Frontal cortex (tissue), 4 donors: ENCODE measurements at places on chromosomes 1 and 21. TPM values are rescaled to one million over a fixed set of nuclear protein-coding genes. Genes with fewer than 3 reads are reported as not detected.

- DNase-seq: no peak
Observed at GRCh38 chr21:31696424-31696823, 35.5 kb downstream of the SCAF4 start.

GRCh38 chr1:192807211-192808162, 1.4 kb upstream of the RGS2 start:
- DNase-seq: no peak

DNA sequence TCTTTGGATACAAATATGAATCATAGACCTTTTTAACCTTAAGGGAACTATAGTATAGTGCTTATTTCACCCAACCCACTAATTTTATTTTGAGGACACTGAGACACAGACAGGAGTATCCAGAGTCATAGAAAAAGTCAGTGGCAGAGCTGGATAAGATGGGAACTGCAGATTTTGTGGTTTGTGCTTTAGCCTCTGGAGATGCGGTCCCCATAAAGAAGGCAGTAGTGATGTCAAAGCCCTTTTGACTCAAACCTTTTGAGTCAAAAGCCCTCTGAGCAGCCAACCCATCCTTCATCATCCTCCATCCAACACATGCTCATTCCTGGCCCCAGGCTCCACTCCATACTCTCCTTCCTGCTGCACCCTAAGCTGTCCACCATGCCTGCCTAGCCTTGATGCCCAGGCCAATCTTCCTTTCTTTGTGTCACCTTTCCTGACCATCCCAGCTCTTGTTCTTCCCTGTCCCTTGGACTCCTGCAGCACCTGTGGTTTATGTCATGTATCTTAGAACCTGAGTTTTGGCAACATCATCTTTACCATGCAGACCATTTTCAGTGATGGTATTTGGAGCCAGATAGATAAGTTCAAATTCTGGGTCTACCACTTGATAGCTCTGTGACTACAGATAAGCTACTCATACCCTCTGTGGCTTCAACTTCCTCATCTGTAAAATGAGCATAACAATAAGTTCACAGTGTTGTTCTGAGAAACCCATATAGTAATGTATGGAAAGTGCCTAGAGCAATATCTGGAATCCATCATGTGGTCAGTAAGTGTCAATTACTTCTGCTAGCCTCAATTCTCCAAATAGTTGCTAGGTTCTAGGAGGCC, 20.1 kb downstream of the SLAMF1 start:
- no peak for DNase-seq

- no peak for DNase-seq
Observed at GRCh38 chr1:233675893-233676292, 62.0 kb downstream of the KCNK1 start.

The DMRTA2 gene
- 1.2 TPM for total RNA-seq

The KIAA0319L gene
- 34.2 TPM for total RNA-seq

DNA sequence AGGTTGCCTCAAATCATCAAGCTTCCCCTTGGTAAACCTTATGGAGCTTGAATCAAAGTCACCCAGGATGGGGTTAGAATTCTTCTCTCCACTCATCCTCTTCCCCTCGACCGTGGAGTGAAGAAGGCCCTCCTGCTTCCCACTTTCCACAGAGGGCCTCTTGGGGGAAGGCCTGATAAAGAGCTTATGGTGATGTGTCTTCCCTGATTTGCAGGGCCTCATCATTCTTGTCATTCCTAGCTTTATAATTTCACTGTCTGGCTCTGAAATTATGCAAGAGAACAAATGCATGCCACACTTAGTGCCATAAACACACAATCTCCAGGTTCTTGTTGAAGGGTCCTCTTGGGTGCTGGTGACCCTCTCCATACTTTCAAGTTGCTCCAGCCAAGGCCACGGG, 101.2 kb downstream of the HMGB4 start:
- DNase-seq: no peak

DNA sequence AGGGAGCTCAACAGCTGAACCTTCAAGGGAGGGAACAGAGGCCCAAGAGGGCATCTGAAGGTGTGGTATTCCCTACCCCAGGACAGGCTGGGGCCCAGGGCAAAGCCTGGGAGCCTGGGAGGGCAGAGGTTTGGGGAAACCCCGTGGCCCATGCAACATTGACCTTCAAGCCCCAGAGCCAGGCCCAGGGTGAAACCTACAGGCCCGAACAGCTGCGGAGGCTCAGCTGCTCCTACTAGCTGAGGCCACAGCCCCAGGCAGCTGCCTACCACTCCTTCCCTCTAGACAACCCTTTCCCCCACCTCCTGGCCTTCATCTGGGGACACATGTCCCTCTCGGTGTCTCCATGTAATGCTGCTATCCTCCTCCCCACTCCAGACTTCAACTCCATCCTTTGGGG, 3.2 kb downstream of the LAD1 start:
- DNase-seq: no peak

DNA sequence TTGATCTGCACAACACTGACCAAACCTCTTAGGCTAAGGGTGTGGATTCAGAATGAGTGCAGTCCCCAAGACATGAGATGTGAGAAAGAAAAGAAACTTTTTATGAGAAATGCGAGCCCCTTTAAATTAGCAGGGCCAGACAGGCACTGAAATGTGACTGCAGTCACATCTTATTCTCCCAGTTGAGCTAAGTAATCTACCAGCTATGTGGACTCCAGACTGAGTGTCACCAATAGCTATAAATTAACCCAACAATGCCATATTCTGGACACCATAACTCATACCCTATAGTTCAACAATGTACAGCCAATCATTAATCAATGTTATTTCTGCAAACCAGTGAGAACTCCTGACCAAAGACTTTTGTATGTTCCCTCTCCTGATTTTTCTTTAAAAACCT, 153.2 kb downstream of the COQ8A start:
- DNase-seq: no peak

DNA sequence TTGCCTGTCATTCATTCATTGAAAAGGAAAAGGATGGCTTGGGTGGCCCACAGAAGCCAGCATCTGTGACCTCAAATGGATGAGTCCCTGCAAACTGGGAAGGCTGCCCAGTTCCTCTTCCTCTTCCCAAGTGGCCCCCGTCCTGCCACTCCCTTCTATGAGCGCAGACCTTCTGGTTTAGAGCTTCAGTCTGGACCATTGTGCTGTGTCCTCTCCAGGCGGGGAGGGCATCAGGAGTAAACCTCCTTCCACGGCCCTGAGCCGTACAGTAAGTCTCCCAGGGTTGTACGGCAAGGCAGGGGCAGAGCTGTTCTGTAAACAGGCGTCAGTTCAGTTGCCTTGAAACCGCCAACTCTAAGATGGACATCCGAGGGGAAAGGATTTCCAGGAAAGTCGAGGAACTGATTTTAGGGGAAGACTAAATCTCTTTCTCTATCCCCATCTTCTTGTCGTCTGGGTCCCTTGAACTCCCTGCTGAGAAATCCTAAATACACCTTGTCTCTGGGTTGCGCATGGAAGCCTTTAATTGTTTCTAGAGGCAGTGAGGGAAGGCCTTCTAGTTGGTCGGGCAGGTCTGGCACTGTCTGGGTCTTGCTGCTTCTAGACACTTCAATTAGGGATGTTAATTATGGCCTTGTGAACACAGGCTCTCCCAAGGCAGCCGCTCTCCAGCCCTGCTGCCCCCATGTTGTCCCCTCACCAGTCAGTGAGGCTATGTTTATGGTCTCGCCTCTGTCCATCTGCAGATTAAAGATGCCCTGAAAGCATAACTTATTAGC, 22.1 kb downstream of the SOX13 start:
- DNase-seq: no peak

The RGS2 gene
- total RNA-seq: 55.4 TPM

DNA sequence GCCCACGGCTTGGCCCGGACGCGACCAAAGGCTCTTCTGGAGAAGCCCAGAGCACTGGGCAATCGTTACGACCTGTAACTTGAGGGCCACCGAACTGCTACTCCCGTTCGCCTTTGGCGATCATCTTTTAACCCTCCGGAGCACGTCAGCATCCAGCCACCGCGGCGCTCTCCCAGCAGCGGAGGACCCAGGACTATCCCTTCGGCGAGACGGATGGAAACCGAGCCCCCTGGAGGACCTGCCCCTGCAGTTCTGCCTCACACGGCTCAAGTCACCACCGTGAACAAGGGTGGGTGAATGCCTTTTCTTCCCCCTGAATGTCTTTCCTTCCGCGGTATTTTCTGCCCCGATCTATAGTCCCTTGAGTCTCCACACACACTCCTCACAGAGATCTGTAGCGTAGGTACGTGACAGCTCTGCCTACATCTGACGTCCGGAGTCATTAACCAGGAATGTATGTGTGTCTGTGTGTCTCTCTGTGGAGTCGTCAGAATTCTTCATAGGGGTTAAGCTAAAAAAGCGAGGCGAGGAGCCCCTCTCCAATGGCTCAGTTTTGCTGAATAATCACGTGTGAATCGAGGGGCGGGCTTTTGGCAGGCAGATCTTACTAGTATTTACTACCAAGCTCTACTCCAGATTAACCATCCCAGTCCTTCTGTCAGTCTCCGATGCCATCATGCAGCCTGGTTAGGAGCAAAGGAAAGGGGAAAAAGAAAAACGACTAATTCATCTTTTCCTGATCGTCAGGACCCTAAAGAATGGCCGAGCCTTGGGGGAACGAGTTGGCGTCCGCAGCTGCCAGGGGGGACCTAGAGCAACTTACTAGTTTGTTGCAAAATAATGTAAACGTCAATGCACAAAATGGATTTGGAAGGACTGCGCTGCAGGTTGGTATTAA, at the start of gene CDKN2C:
Gene CDKN2C (plus strand): TSS at position 635 of the 898 bp plus-strand sequence. CDS start 124 bp downstream, at position 759.
- DNase-seq: peak; percentile 68

The FMO2 gene
- total RNA-seq: 0.41 TPM

The CAPN9 gene
- total RNA-seq: under 0.01 TPM

- no peak for DNase-seq
Observed at GRCh38 chr1:116476321-116476720, 94.5 kb downstream of the CD58 start.
